ENCODE measurements at places on chromosomes 16 and 17. TPM values are rescaled to one million over a fixed set of nuclear protein-coding genes. Genes with fewer than 3 reads are reported as not detected.

PDILT gene
- not detected for total RNA-seq

SOX8 gene
- total RNA-seq, result not detected

TNS4 gene
- total RNA-seq, result not detected

DLX3 gene
- total RNA-seq, result 0.15 TPM

UTP4 gene
- total RNA-seq, result 37.4 TPM

CMTM2 gene
- total RNA-seq, result not detected

CDH11 gene
- total RNA-seq, result 139 TPM

GABARAPL2 gene
- total RNA-seq, result 87.7 TPM

PARD6A gene
- 2.0 TPM for total RNA-seq

G6PC1 gene
- total RNA-seq, result not detected

ZNF624 gene
- total RNA-seq, result 2.0 TPM

Data from M059J (cell line).